ENCODE measurements at places on chromosomes 16 and 17.
A peak's percentile ranks its signal among the peaks of the same experiment; 100 is the strongest.

DNA sequence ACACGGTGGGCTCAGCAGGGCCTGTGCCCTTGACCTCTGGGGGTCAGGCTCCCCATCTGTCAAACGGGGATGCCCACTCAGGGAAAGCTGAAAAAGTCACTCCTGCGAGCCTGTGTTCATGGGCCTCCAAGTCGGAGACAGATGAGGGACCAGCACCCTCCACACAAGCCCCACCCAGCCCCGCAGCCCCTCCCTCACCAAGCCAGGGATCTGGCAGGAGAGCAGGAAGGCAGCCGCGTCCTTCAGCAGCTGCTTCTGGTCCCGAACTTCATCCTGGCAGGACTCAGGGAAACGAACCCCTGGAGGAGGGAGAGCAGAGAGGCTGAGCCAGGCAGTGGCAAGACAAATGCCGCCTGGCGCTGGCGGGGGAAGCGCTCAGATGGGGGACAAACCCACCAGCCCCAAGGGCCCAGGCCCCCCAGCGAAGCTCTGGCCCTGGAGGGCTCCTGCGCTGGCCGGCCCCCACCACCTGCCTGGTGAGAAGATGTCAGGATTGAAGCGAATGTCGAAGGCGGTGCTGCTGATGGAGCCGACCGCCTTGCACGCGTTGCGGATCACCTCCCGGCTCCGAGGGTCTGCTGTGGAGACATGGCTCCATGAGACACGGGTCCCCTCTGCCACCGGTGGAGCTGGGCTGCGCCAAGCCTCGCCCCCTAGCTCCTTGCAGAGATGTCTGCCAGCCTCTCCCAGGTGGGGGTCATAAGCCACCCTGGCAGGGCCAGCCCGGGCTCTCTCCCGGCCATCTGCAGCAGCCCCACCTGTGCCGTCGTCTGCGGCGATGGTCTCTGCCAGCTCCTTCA is 15.4 kb downstream of the CLUH start:
- no peak for DNase-seq

DNA sequence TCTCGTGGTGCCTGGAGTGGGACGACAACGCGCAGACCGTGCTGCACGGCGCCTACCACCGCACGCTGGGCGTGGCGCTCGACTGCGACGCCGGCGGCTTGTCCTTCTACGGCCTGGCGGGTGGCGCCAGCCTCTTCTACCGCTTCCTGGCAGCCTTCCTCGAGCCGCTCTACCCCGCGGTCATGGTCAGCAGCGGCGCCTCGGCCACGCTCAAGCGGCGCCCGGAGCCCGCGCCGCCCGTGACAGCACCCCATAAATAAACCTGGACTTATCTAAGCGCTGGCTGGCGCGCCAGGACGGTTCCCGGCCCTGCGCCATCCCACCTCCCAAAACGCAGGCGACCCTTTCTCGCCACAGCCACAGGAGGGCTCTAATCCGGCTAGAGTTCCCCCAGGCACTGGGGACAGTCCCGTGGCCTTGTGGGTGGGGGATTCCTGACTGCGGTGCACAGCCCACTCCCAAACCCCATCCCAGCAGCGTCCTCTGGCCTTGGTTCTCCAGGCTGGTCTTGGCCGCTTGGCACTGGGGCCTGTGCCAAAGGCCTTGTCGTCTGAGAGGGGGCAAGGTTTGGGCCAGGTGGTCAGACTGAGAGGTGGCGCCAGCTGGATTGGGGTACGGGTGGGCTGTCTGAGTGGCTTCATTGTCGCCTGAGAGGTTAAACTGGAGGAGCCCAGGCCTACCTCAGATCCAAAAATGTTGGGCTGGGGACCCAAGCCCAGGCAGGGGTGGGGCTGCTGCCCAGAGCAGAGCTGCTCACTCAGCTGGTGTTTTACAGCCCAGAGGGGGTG is 10.1 kb upstream of the SLC16A5 start:
- peak; percentile 42 for DNase-seq

DNA sequence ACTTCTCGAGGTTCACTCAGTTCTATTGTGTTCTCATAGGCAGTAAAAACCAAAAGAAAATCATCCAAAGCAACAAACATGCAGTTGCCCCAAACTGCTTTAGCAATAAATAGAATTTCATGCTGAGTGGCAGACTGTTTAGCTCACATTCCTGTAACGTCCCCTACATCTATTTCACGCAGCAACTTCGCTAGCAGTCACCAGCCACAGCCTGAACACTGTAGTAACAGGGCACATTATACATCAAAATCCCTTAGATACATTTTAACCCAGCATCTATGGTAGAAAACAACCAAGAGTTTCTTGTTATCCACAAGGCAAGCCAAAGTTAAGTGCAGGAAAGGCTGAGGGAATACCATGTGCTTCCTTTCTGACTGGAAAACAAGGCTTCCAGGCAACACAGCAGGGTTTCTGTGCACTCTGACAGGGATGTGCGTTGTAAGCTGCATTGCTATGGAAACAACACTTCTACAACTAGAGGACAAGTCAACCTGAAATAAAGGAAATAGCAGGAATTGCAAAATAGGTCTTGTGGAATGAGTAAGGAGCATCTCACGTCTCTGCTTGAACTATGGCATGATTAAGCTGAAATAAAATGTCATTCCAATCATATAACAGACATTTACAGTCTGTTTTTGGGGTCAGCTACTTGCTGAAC is 55.4 kb downstream of the CFDP1 start:
- DNase-seq, result no peak

DNA sequence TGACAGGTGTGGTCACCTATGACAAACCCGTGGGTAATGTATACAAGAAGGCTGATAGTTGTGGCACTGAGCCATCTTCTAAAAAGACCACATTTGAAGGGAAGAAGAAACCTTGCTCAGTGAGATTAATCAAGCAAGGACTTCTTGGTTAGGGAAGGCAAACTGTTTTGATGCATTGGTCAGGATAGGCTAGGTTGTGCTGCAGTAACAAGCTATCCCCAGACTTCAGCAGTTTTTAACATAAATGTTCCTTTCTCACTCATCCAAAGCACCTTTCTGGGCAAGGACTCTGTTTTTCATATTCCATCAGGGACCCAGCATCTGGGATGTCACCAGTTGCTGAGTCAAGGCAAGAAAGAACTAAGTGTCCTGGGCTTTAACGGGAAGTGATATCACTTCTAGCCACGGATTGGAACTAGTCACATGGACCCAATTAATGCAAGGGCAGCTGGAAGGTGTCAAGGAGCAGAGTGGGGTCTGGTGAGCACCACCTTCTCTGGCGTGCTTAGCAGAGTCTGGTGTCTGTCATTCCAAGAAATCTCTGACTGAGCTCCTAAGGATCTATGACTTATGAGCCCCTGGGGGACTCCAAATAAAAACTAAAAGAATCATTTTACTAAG is 52.0 kb upstream of the CCL2 start:
- DNase-seq, result no peak

GRCh38 chr17:77619851-77620250 is 338.7 kb upstream of the TNRC6C start:
- no peak for DNase-seq

DNA sequence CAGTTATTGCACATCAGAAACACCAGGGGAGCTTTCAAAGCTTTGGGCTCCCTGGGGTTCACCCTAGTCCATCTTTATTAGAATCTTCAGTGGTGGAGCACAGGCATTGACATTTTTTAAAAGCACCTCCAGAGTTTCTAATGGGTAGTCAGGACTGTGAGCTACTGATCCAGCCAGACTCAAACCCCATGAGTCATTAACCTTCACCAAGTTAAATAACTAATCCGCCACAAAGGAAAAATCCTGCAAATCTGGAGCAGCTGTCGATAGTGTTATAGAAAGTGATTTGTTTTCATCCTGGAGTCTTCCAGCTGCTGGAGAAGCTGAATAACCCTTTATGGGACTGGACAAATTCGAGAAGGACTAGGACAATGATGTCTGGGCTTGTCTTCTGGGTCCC is 93.2 kb upstream of the PIRT start:
- no peak for DNase-seq

- DNase-seq, result no peak
Observed at GRCh38 chr17:79937391-79938335, 98.0 kb downstream of the TBC1D16 start.

- DNase-seq, result no peak
Observed at GRCh38 chr17:66782851-66783250, 52.1 kb upstream of the CACNG5 start.

GRCh38 chr16:65122724-65123395 is 997 bp upstream of the CDH11 start:
- DNase-seq, result no peak
